ENCODE measurements at places on chromosomes 13 and 19.
A peak's percentile ranks its signal among the peaks of the same experiment; 100 is the strongest.

DNA sequence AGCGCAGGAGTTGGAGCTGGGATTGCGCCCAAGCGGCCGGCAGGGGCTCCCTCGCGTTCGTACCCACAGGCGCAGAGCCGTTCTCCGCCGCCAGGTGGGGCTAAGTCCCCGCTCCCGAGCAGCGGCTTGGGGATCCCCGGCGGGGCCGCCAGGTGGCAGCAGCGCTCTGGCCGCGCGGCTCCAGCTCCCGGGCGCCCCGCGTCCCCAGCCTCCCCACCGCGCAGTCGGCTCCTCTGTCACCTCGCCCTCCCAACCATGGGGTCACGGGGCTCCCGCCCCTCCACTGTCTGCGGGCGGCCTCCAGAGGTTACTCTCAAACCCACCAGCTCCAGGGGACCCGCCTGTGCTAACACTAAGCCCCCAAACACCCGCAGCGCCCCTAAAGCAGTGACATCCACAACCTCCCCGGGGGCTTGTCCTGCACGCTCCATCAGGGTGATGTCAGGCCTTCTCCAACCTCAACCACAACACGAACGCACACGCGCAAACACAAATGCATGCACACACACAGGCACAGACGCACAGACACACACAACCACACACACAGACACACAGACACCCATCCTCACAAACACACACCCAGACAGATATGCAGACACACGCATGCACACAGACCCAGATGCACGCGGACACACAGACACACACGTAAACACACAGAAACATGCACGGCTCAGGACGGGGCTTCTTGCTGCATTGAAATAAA lies 18.4 kb upstream of the KCTD15 start:
- DNase-seq, result no peak

DNA sequence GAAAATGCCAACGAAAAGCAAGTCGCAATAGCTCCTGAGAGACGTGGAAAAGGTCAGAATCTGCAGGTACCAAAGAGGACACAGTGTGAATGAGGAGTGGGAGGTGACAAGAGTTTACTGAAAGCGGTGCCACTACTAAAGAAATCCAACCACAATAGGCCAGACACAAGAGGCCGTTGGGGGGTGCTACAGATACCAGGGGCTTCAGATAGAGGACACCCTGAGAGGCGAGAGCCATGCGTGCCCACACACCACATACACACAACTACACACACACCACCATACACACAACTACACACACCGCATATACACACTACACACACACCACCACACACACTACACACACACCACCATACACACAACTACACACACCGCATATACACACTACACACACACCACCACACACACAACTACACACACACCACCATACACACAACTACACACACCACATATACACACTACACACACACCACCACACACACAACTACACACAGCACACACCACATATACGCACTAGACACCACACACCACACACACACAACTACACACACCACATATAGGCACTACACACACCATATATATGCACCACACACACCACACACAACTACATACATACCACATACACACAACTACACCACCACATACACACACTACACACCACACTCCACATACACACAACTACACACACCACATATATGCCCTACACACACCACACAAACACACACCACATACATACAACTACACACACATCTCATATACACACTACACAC lies 28.5 kb downstream of the CRYL1 start:
- no peak for DNase-seq

DNA sequence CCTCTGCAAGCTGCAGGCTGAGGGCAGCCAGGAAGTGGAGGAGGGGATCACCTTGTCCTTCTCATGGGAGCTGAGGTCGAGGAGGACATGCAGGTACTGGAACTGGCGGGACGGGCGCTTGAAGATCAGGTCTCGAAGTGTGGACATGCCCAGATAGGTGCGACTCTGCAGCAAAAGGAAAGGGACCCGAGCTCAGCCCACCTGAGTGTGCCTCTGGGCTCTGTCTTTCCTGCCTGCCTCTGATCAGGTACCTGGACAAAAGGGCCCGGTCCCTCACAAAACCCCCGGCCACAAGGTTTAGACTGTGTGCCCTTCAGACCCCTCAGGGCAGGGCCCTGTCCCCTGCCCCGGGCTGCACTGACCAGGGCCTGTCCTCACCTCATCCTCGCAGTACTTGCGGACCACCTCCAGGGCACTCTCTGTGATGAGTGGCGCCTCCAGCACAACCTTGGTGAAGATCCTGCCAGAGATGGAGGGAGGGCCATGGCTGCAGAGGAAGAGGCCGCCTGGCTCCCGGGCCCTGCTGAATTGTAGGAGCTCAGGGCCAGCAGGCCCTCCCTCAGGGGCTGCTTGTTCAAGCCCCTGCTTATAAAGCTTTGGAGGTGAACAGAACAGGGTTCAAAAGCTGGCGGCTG lies 12.5 kb upstream of the RSPH6A start:
- no peak for DNase-seq

DNA sequence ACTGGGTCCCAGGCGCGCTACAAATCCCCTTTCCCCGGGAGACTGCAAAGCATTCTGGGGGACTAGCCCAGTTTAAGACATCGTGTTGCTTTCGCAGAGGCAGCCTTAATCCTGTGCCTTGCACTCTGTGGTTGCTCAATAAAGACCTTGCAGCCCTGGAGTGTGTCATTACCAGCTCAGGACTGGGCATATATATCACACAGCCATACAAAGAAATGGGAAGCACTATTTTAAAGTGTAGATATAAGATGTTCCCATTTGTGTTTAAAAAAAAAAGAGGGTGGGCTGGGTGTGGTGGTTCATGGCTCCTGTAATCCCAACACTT lies 11.1 kb downstream of the NAPA start:
- DNase-seq, result no peak

GRCh38 chr19:15507068-15508034 lies 974 bp upstream of the CYP4F22 start:
- no peak for DNase-seq

DNA sequence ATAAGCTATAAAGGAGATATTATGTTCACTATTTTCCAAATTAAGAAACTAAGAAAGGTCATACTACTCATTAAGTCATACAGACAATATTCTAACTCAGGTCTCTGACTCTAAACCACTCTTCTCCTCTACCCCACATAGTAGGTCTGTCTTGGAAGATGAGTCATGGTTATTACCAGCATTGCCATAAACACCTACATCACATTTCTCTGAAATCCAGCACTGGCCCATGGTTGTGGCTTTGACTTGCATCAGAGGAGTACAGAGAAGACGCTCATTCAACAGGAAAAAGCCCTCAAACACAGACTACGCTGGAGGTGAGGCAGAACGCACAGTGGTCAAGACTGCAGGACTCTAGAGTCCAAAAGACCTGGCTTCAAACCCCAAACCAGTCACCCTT lies 476.8 kb downstream of the COG6 start:
- no peak for DNase-seq

- DNase-seq, result peak; percentile 23
These were observed 25.8 kb upstream of the MEDAG start for GRCh38 chr13:30880151-30880855.

GRCh38 chr19:28971049-28971448 lies 241.9 kb downstream of the UQCRFS1 start:
- DNase-seq, result no peak

GRCh38 chr13:68551701-68552522 lies 1321.8 kb upstream of the PCDH9 start:
- no peak for DNase-seq

GRCh38 chr13:29497137-29497654 lies 98.3 kb downstream of the SLC7A1 start:
- DNase-seq, result peak; percentile 33

DNA sequence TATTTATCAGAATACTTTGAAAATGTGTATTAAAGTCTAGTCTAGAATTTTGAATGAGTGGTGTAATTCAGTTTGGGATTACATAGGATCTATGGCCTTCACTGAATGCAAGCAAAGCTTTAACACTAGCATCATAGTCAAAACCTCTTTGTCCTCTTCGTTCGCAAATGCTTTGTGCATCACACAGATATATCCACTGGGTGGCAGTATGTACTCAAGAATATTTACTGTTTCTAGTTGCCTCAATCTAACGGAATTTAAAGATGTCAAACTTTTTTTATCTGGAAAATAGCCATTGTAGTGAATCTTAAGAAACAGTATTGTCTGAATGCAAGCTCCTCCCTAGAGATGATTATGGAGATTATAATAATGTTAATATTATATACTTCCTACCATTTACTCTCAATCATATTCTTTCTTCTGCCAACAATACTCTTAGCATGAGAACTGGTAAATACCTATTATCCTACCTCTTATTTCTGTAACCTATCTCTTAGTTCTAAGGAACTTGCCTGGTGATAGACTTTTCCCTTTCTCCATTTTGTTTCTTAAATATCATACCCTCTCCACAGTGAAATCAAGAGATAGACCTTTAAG lies 25.8 kb downstream of the LACC1 start:
- peak; percentile 67 for DNase-seq

GRCh38 chr13:45733361-45733760 lies 31.2 kb downstream of the CBY2 start:
- no peak for DNase-seq

- no peak for DNase-seq
These were observed at the start of gene CHST8 for GRCh38 chr19:33621811-33622504. TSS of gene CHST8 (plus strand) at chr19:33621953. CDS start at chr19:33689262, 67,309 bp downstream.

- no peak for DNase-seq
These were observed 30.9 kb upstream of the PSG9 start for GRCh38 chr19:43300206-43300605.

- DNase-seq, result no peak
These were observed 69.0 kb upstream of the NPAS1 start for GRCh38 chr19:46950526-46951170.

GRCh38 chr19:33302974-33303790 lies 848 bp upstream of the CEBPA start:
- no peak for DNase-seq

- DNase-seq, result no peak
These were observed 77.5 kb upstream of the MIR17HG start for GRCh38 chr13:91270031-91270430.

DNA sequence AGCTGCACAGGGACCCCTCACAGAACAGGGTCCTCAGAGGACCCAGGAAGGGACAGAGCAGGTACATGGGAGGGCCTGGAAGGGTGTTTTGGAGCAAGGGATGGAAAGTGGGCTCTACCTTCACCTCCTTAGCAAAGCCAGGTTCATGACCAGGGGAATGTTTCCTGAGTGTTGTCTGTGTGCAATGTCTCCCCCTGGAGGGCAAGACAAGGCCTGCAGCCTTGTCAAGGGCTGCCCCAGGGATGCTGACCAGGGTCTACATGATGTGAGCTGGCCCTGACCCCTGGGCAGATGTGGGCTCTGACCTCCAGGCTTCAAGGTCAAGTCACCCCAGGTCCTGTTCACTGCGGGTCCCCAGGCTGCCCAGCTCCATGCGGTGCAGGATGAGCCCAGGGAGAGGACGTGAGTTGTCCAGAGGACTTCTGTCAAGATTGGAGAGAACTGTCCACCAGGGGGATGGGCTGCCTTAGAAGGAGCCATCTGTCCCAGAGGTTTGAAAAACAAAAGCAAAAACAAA lies 1.0 kb upstream of the CEACAM1 start:
- DNase-seq, result peak; percentile 20

Measured in fibroblast of skin of left quadriceps (primary cell).